ENCODE measurements at places on chromosomes 7 and 10.

GRCh38 chr7:139853506-139854123, 24.6 kb downstream of the TBXAS1 start:
- no peak for DNase-seq

DNA sequence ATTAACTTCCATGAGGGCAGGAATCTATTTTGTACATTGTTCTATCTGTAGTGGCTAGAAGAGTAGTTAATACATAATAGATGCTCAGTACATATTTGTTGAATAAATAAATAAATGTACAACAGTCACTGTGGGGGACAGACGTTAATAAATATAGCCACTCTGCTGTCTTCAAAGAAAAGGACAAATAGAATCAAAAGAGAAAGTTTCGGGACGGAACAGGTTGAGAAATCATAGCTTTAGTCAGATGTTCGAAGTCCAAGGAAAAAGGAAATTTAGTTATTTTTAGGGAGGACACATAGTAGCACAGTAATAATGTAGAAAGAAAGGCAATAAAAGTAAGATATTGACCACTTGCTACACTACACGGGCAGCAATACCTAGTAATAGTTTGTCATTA, 861.4 kb downstream of the PCDH15 start:
- DNase-seq = no peak

DNA sequence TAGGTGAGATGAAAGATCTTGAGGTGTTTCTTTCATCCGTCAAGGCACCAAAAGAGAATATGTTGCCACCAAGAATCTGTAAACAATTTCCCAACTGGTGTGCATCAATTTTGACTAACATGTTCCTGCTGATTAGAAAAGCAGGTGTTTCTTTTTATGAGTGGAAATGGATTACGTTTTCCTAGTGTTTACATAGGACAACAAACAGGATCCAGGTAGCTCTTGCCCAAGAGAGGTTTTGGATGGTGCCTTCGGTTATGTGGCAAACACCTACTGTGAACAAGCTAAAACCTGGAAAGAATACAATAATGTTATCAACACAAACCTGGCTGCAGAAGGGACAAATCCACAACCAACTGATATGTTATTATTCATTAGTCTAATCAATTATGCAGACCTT, 53.6 kb upstream of the WNT16 start:
- DNase-seq = no peak

- no peak for DNase-seq
Observed at GRCh38 chr10:91613411-91614187, 19.3 kb downstream of the PPP1R3C start.

DNA sequence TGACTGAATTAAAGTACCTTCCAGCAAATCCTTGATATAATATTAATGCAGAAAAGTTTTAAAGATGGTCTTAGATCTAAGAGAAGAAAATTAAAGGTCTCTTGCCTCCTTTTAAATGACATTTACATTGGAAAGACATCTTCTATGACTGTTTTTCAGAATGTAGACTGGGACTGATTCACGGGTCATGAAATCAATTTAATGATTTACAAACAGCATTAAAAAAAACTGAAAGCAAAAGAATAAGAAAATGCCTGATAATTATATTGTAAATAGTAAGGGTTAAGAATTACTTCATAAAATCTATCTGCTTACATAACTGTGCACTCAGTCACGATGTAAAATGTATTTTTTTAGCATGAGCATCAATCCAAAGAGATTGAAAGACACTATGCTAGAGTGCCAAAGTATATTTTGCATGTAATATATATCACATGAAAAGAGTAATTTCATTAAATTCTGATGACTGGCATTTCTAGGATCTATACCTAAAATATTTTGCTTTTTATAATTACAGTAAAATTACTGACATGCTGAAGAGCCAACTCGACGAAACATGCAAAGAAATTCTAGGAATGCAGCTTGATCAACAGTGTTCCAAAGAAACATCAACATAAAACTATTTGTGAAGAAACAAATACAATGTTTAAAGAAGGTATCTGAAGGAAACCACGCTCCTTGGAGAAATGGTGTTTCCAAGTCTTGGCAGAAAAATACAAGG, 35.1 kb downstream of the RTKN2 start:
- no peak for DNase-seq

All from GM23338 (cell line).